DMS79 (cell line): ENCODE measurements at places on chromosomes 11 and 22.

GRCh38 chr11:39011797-39012196, 2413.8 kb upstream of the RAG2 start:
- no peak for DNase-seq

DNA sequence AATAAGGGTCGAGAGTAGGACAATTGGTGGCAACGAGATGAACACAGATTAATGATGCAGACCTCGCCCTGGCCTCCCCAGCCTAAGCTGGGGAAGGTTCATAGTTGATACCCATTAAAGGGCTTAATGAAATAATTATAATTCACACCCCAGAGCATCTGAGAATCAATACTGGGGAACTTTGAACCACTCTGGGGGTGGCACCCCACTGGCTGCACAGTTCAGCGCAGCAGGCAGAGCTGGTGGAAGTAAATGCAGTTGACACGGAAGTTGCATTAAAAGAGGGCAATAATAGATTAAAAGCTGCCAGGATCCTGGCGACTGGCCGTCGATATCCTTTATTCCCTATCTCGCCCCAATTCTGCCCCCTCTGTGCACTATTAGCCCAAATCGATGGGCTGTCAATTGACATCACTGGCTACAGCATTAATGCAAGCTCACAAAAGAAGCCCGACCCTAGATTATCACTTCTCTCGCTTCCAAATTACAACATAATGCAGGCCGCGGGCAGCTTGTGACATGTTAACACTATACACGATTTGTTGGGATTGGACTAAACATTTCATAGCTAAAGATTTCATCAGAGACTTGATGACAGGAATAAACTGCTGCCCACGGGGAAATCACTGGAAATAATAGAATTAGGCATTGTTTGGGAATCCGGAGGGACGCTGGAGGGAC, 14.5 kb downstream of the HSPA8 start:
- DNase-seq, result no peak

GRCh38 chr22:40703174-40703573, 23.9 kb downstream of the MCHR1 start:
- DNase-seq, result no peak

GRCh38 chr22:17121233-17122195, at the start of gene TMEM121B:
TMEM121B (minus strand) TSS chr22:17121360; CDS start chr22:17121127, 233 bp downstream.
- DNase-seq, result peak; percentile 64

DNA sequence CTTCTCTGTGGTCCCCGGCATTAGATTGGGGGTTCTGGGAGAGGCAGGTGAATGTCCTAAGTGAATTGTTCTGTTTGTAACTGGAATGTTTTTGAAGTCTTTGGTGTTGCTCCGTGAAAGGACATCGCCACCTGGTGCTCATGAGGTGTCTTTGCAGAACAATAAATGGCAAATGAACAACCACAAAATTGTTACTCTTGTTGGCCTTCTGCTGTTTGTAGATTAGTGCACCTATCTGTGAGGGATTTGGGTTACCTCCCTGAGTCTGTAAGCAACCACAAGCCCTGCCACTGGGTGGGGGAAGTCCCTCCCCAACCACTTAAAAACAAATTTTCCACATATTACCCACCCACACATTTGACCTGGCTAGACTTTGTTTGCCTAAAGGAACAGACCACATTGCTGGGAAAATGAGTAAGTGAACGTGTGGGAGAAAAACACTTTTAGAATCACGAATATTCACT, 4.7 kb downstream of the MPEG1 start:
- no peak for DNase-seq

- DNase-seq, result no peak
Observed at GRCh38 chr22:24525416-24526037, 29.4 kb downstream of the GUCD1 start.

DNA sequence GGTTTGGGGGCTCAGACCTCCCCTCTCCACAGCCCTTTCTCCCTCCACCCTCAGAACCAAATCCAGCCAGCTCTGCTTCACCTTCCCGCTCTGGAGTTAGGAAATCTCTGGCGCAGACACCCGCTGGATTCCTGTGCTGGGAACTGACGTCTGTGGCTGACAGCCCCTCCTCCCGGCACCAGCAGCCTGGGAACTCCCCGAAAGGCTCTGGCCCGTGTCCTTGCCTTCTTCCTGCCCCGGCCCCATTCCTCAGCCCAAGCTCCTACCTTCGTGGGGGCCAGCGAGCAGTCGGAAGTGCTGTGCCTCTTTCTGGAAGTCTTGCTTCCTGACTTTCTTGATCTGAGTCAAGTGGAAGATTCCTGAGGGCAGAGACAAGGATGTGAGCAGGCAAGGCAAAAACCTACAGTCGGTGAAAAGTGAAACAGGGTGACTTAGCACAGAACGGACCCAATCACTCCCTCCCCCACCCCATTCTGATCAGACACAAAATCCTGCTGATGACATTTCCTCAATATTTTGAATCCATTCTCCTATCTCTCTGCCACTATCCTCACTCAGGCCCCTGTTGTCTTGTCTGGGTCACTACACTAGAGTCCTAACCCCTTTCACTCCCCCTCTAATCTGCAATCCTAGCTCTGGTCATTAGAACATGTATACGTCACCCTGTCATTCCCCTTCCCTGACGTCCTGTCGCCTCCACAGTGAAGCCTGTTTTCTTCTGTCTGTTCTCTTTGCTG, 34.1 kb downstream of the CHRDL2 start:
- DNase-seq, result no peak

DNA sequence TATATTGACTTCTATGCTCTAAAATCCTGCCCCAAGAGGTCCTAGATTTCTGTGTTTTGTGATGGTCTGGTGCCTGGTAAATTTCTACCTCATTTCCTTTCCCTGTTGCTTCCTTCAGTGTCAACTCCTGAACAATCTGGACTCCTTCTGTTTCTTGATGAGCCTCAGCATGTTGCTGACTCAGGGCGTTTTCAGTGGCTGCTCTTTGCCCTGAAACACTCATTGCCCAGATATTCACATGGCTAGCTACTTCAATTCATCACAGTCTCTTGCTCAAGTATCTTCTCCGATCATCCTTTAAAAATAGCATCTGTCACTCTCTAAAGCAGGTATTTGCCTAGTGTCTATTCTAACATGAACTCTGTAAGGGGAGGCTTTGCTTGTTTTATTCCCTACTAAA, 526.3 kb upstream of the RAG2 start:
- DNase-seq, result no peak

- DNase-seq, result no peak
Observed at GRCh38 chr22:48396785-48397530, 1430.7 kb downstream of the BRD1 start.

- DNase-seq, result no peak
Observed at GRCh38 chr11:2137202-2138067, 1.8 kb downstream of the IGF2 start.

DNA sequence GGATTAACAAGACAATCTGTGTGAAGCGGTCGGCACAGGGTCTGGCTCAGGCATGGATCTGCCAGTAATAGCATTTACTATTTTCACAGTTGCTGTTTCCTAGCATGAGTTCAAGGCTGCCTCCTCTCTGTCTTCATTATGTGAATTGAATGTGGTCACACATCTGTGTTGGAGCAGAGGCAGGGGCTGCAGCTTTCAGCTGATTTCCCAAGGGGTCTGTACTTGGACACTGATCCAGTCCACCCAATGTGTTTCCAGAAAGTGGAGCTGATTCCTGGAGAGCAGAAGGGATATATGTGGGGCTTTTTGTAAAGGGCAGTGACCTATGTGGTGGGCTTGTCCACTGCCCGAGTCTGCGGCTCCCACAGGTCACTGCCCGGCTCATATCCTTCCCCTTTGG, 3.5 kb upstream of the CELSR1 start:
- no peak for DNase-seq

GRCh38 chr11:14566331-14567063, 46.3 kb upstream of the PSMA1 start:
- DNase-seq, result no peak

- DNase-seq, result no peak
Observed at GRCh38 chr11:44766972-44767278, 40.2 kb downstream of the TSPAN18 start.
